Tibial nerve (tissue), 4 donors: ENCODE measurements at places on chromosomes 5 and 9. TPM values are rescaled to one million over a fixed set of nuclear protein-coding genes. Genes with fewer than 3 reads are reported as not detected.

Gene ADAMTSL1
- total RNA-seq, result 18.3 TPM

Gene PLCXD3
- total RNA-seq, result 7.9 TPM

Gene TESK1
- 29.3 TPM for total RNA-seq

Gene PRLR
- 4.8 TPM for total RNA-seq

Gene WHRN
- 13.2 TPM for total RNA-seq

Gene ANKS6
- 16.7 TPM for total RNA-seq

Gene SURF1
- 39.9 TPM for total RNA-seq

GRCh38 chr9:77020413-77021290, 1.2 kb downstream of the FOXB2 start:
- H3K4me3 ChIP-seq, result peak overlapping the region; percentile 7
- no peaks in the 10 kb centered on the region for H3K36me3 ChIP-seq
- H3K27ac ChIP-seq, result no peak overlapping the region
- peaks cover 13% of the 10 kb centered on the region for H3K4me1 ChIP-seq
- DNase-seq, result no peak
- H3K27me3 ChIP-seq, result peaks cover 97% of the 10 kb centered on the region

DNA sequence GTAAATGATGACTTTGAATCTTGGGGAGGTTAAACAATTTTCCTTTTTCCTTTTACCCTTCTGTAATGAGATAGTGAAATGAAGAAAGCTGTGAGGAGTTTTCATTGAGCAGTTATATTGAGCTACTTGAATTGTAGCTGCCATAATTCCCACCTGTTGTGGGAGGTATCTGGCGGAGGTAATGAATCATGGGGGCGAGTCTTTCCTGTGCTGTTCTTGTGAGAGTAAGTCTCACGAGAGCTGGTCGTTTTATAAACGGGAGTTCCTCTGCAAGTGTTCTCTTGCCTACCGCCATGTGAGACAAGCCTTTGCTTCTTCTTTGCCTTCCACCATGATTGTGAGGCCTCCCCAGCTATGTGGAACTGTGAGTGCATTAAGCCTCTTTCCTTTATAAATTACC, 258.4 kb downstream of the FER start:
- no peak overlapping the region for H3K4me3 ChIP-seq
- no peak for DNase-seq
- no peaks in the 10 kb centered on the region for H3K36me3 ChIP-seq

DNA sequence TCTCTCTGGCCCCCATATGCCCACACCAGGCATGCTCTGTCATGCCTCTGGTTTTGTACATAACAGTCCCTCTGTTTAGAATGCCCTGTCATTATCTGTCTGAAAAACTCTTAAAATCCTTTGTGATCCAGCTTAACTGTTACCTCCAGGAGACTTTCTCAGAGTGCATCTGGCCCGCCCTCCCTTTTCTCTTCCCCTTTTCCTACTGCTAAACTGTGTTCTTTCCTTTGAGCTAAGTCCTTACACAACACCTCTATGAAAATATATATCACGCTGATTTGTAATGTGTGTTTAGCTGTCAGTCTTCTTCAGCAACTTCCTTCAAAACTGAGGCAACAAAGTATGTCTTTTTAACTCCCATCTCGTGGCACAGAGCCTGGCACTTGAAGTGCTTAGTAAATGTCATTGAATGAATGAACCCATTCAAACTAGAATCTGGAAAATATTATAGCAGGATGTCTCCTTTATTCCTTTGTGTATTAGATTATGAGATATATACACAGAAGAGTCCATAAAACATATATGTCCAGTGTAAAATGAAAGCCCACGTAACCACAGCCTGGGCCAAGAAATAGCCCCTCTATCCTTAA, 166.2 kb upstream of the KLF9 start:
- H3K27ac ChIP-seq, result peak overlapping the region; percentile 85
- H3K36me3 ChIP-seq, result no peaks in the 10 kb centered on the region
- no peak for DNase-seq
- H3K27me3 ChIP-seq, result no peaks in the 10 kb centered on the region
- no peak overlapping the region for H3K4me3 ChIP-seq
- H3K4me1 ChIP-seq, result no peaks in the 10 kb centered on the region

- H3K4me3 ChIP-seq, result no peak overlapping the region
- no peaks in the 10 kb centered on the region for H3K27me3 ChIP-seq
- no peak for DNase-seq
- H3K4me1 ChIP-seq, result peaks cover 12% of the 10 kb centered on the region
- no peak overlapping the region for H3K27ac ChIP-seq
Measured at GRCh38 chr5:168104811-168105481, 186.5 kb upstream of the WWC1 start.

DNA sequence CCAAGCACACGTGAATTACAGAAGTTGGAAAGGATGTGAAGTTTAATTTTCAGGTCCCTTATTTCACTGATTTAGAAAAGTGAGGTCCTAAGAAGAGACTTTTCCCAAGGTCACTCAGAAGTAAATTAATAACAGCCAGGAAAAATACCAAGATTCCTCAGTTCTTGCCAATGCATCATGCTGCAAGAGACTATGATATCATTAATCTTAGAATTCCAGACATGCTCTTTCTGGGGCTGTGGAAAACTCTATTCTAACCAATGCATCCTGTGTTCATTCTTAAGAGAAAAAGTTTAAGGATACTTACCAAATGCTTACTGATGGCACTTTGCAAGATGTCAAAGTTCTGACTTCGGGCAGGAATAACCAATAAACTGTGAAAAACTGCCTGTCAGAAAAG, 42.8 kb downstream of the TEX10 start:
- no peak overlapping the region for H3K4me3 ChIP-seq
- no peak for DNase-seq
- no peak overlapping the region for H3K27ac ChIP-seq
- no peaks in the 10 kb centered on the region for H3K27me3 ChIP-seq

GRCh38 chr5:76380346-76381066, 22.6 kb upstream of the IQGAP2 start:
- H3K4me1 ChIP-seq, result no peaks in the 10 kb centered on the region
- H3K27ac ChIP-seq, result no peak overlapping the region
- H3K27me3 ChIP-seq, result no peaks in the 10 kb centered on the region

DNA sequence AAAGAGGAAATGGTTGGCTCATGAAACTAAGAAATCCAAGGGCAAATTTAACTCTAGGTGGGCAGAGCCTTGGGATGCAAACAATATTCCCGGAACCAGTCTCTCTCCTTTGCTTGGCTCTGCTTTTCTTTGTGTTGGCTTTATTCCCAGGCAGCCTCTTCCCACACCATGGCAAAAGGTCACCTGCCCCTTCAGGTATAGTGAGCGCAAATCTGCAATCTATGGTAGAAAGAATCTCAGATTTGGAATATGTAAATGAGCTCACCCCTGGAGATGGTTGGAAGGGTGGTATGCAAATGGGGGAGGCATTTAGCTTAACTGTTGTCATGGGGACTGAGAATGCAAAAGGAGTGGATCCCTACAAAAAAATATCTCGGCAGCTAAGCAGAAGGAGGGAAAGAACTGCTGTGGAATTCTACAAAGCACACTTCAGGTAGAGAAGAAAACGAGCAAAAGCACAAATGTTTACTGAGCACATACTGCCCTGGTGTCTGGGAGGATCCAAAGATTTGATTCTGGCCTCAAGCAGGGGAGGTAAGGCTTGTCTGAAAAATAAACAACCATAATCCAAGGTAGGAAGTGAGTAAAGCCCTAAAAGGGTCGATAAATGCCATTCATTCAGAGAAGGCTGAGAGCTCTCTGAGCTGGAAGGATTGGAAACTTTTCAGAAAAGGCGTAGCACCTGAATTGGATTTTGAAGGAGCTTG, 139.7 kb downstream of the TLE1 start:
- no peak overlapping the region for H3K4me3 ChIP-seq
- no peaks in the 10 kb centered on the region for H3K27me3 ChIP-seq
- peaks cover 31% of the 10 kb centered on the region for H3K4me1 ChIP-seq

- no peak for DNase-seq
- no peaks in the 10 kb centered on the region for H3K36me3 ChIP-seq
- no peak overlapping the region for H3K4me3 ChIP-seq
- no peak overlapping the region for H3K27ac ChIP-seq
- no peaks in the 10 kb centered on the region for H3K4me1 ChIP-seq
Measured at GRCh38 chr9:74942801-74943200, 9.9 kb downstream of the C9orf40 start.

DNA sequence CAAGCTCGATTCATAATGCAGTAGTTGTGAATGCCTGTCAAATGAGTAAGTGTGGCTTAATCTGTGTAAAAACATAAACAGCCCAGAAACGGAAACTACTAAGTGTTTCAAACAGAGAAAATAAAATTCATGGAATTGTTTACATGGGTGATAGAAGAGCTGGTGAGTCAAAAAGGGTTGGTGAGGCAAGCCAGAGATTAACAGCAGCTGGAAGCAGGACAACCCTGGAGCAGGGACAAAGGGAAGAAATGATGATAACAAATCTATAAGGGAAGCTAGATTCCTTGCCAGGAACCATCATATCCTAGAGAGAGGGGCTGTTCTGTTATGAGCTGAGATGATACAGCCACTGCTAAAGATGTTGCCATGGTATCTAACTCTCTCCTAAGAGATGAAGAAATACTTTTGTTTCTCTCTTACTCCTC, 18.0 kb upstream of the PRR16 start:
- no peaks in the 10 kb centered on the region for H3K4me1 ChIP-seq
- H3K4me3 ChIP-seq, result no peak overlapping the region
- no peaks in the 10 kb centered on the region for H3K36me3 ChIP-seq

DNA sequence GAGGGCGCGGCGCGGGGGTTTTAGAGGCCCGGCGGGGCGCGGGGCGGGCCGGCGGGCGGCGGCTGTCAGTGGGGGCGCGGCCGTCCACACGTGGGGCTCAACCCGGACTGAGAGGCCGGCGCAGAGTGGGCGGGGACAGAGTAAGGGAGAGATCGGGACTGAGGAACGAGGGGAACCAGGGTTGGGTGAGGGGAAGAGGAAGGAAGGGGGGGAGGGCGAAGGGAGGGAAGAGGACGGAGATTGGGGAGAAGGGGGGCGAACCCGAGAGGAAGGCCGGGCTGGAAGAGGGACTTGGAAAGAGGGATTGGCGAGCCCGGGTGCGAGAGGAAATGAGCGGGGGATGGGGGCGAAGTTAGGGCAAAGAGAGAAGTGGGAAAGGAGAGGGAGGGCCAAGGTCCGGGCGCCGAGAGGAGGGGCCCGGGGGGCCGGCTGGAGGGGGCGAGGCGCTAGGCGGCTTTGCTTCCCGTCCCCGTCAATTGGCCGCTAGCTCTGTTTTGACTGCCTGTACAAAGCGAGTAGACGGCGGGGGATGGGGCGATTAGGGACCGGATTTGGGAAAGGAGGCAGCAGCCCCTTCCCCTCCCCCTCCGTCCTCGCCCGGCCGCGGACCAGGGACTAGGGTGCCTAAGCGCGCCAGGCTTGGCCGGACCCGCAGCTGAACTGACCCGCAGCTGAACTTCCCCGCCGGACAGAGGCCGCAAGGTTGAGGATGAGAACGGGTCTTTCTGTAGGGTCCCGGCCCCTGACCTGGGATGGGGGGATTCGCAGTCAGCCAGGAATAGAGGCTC, 399 bp upstream of the FBN2 start:
- DNase-seq, result peak; percentile 66
- no peaks in the 10 kb centered on the region for H3K27me3 ChIP-seq

DNA sequence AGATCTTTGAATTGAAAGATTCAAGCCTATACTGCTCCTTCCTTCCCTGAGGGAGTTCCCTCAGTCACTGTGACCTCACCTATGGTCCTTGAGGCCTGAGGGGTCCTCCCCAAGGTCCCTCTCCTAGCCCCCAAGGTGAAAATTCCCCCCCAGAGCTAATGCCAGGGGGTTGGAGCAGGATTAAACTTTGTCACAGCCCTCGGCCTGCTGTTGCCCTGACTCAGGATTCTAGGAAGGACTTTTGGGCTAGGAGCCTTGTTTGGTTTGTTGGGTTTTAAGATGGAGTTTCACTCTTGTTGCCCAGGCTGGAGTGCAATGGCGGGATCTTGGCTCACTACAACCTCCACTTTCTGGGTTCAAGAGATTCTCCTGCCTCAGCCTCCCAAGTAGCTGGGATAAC, 123.2 kb downstream of the C5orf15 start:
- no peaks in the 10 kb centered on the region for H3K27me3 ChIP-seq
- no peaks in the 10 kb centered on the region for H3K4me1 ChIP-seq
- H3K27ac ChIP-seq, result no peak overlapping the region
- DNase-seq, result no peak
- H3K36me3 ChIP-seq, result no peaks in the 10 kb centered on the region
- H3K4me3 ChIP-seq, result no peak overlapping the region

GRCh38 chr5:151601391-151601790, 10.3 kb upstream of the FAT2 start:
- no peak overlapping the region for H3K4me3 ChIP-seq
- no peaks in the 10 kb centered on the region for H3K27me3 ChIP-seq
- H3K36me3 ChIP-seq, result no peaks in the 10 kb centered on the region
- no peaks in the 10 kb centered on the region for H3K4me1 ChIP-seq

- peak overlapping the region; percentile 76 for H3K4me3 ChIP-seq
- peaks cover 40% of the 10 kb centered on the region for H3K4me1 ChIP-seq
- H3K27me3 ChIP-seq, result no peaks in the 10 kb centered on the region
Measured at GRCh38 chr5:471750-472058, 28.7 kb downstream of the EXOC3 start.

GRCh38 chr5:150013931-150014330, 13.4 kb downstream of the HMGXB3 start:
- no peaks in the 10 kb centered on the region for H3K27me3 ChIP-seq
- H3K27ac ChIP-seq, result no peak overlapping the region
- no peak for DNase-seq
- peaks cover 5% of the 10 kb centered on the region for H3K36me3 ChIP-seq
- no peak overlapping the region for H3K4me3 ChIP-seq

GRCh38 chr5:95621839-95622629, 2.1 kb downstream of the GPR150 start:
- no peaks in the 10 kb centered on the region for H3K27me3 ChIP-seq
- H3K36me3 ChIP-seq, result no peaks in the 10 kb centered on the region
- no peak overlapping the region for H3K27ac ChIP-seq
- H3K4me3 ChIP-seq, result no peak overlapping the region
- no peak for DNase-seq

DNA sequence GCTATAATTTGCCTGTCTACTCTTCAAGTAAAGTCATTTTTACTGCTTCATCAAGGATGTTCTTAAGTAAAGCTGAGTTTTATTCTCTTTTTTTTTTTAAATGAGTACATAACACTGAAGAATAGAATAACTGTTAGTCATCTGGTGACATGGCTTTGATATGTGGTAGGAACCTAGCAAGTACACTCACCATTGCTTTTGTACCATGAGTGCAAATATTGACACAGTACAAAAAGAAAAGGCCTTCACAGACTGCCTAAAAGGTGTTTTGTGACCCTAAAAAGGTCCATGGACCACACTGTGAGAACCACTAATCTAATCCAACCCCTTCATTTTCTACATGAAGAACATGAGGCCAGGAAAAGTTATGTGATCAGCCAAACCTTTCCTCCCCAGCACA, 55.0 kb downstream of the ECPAS start:
- peaks cover 91% of the 10 kb centered on the region for H3K36me3 ChIP-seq
- H3K4me1 ChIP-seq, result no peaks in the 10 kb centered on the region
- no peaks in the 10 kb centered on the region for H3K27me3 ChIP-seq
- no peak overlapping the region for H3K4me3 ChIP-seq
- no peak for DNase-seq
- no peak overlapping the region for H3K27ac ChIP-seq

GRCh38 chr5:177557796-177558195, 3.4 kb upstream of the FAM193B start:
- DNase-seq, result no peak
- H3K36me3 ChIP-seq, result no peaks in the 10 kb centered on the region
- H3K27me3 ChIP-seq, result no peaks in the 10 kb centered on the region
- peaks cover 17% of the 10 kb centered on the region for H3K4me1 ChIP-seq
- no peak overlapping the region for H3K4me3 ChIP-seq
